ENCODE measurements at places on chromosomes 16 and 17.

DNA sequence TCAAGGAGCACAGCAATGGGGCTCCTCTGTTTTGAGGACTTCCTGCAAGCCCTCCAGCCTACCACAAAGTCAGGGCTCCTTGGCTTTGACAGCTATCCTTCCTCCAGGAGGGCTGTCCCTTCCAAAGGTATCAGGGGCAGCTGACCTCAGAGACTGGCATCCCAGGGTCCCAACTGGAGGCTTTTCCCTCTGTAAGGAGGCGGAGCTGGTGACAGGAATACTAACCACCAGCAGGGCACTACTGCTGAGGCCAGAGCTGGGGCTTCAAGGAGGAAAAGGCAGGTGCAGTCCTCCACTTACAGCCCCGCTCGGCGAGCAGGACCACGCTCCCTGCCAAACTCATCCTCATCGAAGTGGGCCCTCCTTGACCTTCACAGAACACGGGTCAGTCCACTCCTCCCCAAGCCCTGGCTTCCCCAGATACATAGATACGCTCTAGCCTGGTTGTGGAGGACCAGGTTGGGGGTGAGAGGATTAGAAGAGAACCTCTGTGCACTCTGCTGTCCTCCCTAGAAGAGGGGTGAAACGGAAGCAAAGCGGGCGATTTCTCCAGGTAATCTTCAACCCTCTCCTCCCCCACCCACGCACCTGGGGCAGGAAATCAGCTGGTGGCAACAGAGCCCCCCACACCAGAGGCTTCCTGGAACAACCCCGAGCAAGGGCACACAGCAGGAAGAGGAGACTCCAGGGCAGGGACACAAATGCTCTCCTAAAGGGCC, 20.5 kb downstream of the ST3GAL2 start:
- no peak for DNase-seq

DNA sequence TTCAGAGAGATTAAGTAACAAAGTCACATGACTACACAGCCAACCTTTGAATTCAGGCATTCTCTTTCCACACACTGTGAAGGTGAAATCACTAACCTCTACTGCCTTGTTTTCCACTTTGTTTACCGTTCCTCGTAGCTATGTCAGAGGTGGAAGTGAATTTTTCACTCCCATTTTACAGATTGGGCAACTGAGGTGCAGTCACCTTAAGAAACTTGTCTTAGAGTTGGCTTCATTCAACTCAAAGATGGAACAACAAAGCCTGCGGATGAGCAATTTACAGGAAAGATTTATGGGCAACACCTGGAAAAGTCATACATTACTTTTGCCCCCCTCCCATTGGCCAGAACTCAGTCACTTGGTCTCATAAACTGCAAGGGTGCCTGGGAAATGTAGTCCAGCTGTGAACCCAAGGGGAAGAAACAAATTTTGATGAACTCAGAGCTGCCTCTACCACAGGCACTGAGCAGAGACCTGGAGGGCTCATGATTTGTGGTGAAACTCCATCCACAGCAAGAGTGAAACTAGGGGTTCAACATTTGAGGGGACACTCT, 784.6 kb upstream of the EEF2KMT start:
- no peak for DNase-seq

GRCh38 chr16:85252461-85252860, 140.2 kb upstream of the CIBAR2 start:
- DNase-seq = no peak

DNA sequence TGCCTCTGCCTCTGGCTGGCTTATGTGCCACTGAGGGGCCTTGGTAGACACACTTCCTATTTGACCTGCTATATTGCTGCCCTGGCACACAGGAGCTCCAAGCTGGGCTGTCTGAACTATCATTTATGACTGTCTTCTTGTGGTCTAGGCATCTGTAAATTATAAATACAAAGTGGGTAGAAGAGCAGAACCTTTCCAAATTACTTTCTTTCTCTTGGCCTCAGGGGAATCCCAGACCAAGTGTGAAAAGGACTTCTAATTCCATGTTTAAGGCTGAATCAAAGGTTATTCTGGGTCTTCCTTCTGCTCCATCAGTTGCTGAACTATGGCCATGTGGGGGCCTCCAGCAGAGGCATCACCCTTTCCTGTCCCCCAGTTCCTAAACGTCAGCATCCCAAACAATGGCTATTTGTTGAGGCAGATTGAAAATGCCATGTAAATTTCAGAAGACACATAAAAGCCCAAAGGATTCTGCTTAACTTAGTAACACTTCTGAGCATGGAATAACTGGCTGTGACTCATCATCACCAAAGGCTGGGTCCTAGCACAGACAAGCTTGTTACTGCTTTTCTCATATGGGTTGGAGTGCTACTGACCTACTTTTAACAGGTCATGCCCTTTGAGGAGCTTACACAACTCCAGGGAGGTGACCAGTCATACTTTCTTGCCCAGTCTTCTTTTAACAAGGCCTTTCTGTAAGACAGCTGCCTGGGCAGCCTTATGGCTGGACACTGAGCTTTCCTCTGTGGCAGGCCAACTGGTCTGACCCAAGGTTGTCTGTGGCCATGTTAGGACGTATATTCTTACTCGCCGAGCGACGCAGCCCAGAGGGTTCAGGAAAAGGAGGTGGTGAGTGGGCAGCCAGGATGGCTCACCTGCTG, 154.8 kb downstream of the VPS53 start:
- DNase-seq = no peak

DNA sequence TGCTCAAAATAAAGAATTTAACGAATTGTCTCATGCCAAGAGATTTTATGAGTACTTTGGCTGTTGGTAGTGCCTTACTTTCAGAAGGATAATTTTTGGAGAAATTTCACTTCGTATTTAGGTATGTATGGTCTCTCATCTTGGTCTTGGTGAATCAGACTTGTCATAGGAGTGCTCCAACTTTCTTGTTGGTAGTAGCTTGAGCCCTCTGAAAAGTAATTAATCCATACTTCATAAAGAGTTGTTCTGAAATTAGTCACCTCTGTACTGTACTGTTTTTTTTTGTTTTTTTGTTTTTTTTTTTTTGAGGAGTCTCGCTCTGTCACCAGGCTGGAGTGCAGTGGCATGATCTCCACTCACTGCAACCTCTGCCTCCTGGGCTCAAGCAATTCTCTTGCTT, 11.6 kb downstream of the ZNRF1 start:
- no peak for DNase-seq

- DNase-seq = no peak
These were observed 238.0 kb downstream of the PHKB start for GRCh38 chr16:47699106-47699505.

- no peak for DNase-seq
These were observed 5.8 kb downstream of the PDK2 start for GRCh38 chr17:50100921-50101345.

Measured in stimulated activated CD8-positive, alpha-beta memory T cell treated with anti-CD3 and anti-CD28 coated beads, Interleukin-2, amount 100 ng/mL, for 1 hour (primary cell).